ENCODE measurements at places on chromosomes 12 and 14.

- no peak for DNase-seq
Measured at GRCh38 chr12:123134826-123135225, 16.1 kb downstream of the PITPNM2 start.

DNA sequence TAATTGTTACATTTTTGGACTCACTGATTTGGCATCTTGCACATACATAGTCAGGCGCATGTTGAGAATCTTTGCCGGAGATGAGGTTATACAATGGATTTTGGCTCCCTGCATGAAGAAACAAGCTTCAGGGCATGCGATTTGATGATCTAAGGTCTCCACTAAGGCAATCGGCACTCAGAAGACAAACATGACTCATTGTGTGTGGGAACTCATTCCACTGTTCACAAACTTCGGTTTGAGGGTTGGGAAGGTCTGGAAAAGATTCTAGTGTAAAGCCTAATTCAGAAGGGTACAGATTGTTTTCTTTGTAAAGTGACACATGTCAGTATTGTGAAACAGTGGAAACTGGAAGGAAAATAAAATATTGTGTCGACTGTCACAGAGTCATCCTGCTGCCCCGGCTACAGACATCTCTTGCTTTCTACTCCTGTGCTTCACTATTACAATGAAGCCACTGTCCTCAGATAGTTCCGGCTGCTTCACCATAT is 192.6 kb upstream of the HMGA2 start:
- DNase-seq: no peak

GRCh38 chr12:69071091-69071370 is 138.1 kb upstream of the CPM start:
- no peak for DNase-seq

GRCh38 chr14:104159990-104160389 is 21.6 kb downstream of the KIF26A start:
- no peak for DNase-seq

- no peak for DNase-seq
Measured at GRCh38 chr14:87017335-87017734, 975.6 kb downstream of the GALC start.

GRCh38 chr12:57795354-57795753 is 12.8 kb downstream of the TSFM start:
- no peak for DNase-seq

DNA sequence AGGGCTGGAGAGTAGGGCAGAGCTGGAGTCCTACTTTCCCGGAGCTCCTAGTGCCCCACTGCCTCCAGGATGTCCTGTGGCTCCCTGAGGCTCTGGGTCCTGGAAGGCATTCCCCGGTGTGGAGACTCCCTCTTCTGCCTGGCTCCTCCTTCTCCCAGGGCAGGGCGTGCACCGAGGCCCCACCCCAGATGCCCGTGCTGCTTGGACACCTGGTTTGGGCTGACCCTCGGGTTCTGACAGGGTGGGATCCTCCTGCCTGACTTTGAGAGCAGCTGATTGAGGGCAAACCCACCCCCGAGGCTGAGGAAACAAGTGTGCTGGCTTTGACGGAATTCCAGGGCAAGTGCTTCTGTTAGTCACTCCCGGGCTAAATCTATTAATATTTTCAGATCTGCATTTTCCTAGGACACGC is 15.4 kb downstream of the TEAD4 start:
- no peak for DNase-seq

DNA sequence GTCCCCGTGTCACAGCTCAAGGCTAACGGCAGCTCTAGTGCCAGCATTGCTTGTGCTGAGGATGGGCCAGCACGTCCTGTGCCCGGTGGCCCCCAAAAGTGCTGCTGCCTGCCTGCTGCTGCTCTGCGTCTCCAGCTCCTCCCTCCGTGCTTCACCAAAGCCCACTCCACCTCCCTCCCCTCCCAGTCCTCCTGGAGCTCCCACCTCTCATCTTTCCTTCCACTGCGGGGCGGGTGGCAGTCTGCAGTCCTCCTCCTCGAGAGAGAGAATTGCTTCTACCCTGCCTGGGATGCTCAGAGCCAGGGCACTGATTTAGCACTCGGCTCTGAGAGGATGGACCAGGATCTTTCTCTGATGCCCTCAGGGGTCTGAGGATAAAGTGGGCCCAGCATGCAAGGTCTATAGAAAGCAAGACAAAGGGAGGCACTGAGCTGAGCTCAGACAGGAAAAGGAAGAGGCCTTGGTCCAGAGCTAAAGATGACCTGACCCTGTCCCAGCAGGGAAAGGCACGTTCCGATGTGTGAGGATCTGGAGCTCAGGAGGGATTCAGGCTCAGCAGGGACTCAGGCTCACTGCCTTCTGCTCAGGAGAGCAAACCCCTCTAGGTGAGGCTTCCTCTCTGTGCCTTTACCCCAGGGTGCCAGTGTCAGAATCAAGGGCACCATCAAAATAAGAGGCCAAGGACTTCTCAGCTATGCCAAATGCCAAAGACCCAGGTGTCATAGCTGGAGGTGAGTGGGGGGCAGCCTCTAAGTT is 113.1 kb upstream of the FKBP4 start:
- no peak for DNase-seq

- no peak for DNase-seq
Measured at GRCh38 chr12:42370013-42370412, 44.0 kb downstream of the PPHLN1 start.
